DMS79 treated with DMSO at 0.1 percent for 48 hours (cell line): ENCODE measurements at places on chromosomes 3 and 15.

GRCh38 chr3:124064050-124064449 is 72.1 kb upstream of the ROPN1 start:
- DNase-seq = no peak

GRCh38 chr3:143200001-143200924 is 80.7 kb downstream of the CHST2 start:
- no peak for DNase-seq

GRCh38 chr3:171018156-171018935 is 8.2 kb downstream of the SLC2A2 start:
- no peak for DNase-seq

GRCh38 chr3:17755836-17756235 is 13.4 kb upstream of the TBC1D5 start:
- no peak for DNase-seq

GRCh38 chr15:41115652-41116115 is 396 bp downstream of the INO80 start:
- peak; percentile 5 for DNase-seq

DNA sequence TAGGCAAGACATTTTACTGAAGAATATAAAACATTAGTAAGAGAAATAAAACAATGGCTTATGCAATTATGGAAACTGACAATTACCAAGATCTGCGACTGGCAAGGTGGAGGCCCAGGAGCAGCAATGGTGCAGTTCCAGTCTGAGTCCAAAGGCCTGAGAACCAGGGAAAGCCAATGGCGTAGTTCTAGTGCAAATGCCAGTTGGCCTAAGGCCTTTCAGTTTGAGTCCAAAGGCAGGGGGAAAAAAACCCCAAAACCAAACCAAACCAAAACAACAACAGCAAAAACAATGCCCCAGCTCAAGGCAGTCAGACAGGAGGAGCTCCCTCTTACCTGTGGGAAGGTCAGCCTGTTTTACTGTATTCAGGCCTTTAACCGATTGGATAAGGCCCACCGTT is 72.6 kb downstream of the ST6GAL1 start:
- DNase-seq = no peak

DNA sequence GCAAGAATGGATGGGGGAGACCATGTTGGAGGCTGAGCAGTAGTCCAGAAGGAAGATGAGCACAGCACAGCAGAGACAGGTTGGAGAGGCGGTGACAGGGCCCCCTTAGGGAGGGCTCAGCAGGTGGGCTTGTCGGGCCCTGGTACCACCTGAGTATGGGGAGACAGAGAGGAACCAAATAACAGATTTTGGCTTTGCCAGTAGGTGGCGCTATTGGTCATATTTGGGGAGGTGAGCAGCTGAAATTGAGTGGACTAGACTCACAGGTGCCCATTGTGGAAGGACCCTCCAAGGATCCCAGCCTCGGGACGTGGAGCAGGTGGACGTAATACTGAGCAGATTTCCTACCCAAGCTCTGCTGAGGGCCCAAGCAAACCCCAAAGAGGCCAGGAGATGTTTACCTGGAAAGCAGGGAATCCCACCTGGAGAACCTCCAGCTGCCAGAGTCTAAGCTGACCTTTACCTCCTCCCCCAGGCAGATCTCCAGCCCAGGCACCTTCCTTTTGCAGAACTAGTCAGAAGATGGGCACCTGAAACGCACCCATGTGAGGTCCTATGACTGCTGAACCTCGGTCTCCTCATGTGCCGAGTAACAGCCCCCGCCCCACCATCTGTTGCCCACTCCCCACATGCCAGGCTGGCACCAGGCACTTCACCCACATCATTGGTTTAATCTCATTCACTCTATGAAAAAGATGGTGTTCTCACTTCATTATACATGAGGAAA is 24.6 kb upstream of the CORO2B start:
- DNase-seq = peak; percentile 16

DNA sequence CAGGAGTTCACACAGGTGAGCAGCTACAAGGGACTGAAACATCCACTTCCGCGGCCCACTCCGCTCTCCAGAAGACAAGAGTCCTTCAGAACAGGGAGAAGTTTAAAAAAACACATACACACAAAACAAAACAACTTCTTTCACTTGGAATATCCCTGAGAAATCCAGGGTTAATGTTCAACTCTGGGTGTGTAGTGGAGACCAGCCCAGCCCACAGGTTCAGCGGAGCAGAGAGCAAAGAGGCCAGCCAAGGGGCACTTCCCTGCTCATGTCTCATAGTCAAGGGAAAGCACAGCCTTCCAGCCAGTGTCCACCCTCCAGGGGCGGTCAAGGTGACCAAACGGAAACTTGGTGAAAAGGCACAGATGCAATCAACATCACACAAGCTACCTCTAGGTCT is 41.6 kb downstream of the WNT5A start:
- no peak for DNase-seq

DNA sequence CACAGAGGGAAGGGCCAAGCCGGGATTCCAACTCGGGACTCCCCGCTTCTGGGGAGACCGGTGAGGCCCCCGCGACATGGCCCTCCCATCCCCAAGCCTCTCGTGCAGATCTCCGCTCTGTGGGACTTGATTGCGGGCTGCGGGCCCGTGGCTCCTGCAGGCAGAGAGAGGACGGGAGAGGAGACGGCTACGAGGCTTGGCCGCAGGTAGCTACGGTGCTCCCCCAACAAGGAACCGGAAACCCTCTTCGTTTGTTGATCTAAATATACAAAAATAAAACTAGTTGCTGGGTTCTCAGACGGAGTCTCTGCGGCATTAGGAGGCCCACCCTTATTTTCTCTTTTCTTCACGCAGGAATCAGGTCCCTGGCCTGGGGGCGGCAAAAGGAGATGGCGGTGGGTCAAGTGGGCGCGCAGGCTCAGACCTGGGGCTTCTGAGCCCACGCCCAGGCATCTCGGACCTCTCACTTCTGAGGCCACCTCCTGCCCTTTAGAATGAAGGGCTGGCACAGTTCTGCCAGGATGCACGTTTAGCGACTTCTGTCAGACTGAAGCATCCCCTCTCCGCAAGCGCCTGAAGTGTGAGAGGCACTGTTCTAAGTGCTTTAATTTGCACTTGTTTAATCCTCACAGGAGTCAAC is 10.9 kb downstream of the GNB5 start:
- DNase-seq = peak; percentile 5

- DNase-seq = peak; percentile 50
Observed at GRCh38 chr3:141360888-141361598, 7.3 kb upstream of the ZBTB38 start.

DNA sequence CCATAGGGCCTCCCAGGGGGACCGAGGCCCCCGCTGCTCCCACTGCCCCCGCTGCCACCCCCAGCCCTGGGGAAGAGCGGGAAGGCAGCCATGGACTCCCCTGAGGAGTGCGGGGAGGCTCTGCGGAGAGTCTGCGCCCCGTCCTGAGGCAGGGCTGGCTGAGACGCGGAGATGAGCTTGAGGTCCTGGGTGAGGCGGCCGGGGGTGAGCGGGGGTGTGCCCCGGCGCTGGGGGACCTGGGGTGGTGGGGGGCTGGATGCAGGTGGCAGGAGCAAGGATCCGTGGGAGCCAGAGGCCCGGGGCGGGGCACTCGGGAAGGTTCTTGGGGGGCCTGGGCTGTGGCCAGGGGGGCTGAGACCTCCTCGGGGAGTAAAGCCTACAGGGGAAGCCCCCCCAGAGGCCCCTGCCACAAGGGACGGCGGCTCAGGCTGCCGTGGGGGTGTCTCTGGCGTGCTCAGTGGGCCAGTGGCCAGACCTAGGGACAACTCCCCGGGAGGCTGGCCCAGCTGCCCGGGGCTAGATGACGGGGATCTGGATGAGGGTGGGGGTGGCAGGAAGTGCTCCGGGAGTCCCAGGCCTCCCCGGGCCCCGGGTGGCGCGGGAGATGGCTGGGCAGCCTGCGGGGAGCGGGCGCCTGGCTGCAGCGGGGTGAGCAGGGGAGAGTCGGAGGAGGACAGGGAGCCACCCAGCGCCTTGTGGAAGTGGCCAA is 45.9 kb downstream of the HCN4 start:
- DNase-seq = no peak

DNA sequence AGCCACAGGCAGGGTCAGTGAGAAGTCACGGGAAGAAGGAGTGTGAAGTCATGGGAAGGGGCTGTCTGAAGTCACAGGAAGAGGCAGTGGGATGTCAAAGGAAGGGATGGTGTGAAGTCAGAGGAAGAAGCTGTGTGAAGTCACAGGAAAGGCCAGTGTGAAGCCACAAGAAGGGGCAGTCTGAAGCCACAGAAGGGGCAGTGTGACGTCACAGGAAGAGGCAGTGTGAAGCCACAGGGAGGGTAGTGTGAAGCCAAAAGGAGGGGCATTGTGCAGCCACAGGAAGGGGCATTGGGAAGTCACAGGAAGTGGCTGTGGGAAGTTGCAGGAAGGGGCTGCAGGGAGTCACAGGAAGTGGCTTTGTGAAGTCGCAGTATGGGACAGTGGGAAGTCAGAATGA is 35.1 kb downstream of the GASK1A start:
- DNase-seq = no peak

GRCh38 chr3:94069194-94069813 is 6.4 kb downstream of the NSUN3 start:
- peak; percentile 56 for DNase-seq

DNA sequence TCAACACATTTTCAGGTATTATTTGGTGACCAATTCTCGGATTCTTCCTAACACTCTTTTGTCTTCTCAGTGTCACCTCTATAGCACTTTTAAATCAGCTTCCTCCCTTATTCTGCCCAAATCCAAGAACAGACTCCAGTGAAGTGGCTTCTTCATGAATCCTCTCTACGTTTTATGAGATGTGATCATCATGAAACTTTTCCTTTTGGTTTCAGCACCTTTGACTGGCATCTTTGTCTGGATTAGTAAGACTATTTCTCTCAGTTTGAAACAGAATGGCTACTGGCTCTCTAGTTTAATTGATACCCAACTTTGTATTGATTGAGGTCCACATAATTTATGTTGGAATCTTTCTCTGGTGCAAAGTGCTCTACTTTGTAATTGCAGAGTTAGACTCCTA is 45.6 kb downstream of the CMC1 start:
- no peak for DNase-seq

- peak; percentile 3 for DNase-seq
Observed at GRCh38 chr15:40443846-40444245, 3.1 kb downstream of the BAHD1 start.

DNA sequence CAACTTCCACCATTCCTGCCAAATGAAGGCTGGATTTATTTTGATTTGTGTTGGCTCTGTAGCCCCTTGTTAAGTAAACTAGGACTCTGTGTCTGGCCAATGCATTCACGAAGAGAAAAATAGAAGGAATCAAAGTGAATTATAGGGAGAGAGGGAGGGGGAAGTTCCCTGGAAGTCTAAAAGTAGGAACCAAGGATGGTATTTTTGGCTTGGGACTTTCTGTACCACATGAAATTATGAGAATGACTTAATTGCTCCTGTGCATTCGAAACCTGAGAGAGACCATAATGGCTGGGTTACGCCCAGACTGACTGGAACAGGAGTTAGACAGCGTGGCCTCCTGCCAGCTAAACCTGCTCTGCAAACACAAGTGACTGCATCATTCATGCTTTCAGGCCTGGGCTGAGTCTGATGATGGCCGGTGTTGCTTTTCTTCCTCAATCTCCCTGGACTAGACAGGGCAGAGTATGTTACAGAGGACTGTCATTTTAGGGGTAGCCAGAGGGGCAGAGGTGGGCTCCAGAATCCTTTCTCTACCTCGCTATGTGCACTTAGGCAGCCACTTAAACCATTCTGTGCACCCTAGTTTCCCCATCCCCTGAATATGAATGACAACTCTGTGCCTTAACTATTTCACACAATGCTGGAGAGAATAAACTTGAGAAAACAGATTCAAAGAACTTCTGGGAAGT is 58.9 kb downstream of the MYO1E start:
- peak; percentile 42 for DNase-seq

DNA sequence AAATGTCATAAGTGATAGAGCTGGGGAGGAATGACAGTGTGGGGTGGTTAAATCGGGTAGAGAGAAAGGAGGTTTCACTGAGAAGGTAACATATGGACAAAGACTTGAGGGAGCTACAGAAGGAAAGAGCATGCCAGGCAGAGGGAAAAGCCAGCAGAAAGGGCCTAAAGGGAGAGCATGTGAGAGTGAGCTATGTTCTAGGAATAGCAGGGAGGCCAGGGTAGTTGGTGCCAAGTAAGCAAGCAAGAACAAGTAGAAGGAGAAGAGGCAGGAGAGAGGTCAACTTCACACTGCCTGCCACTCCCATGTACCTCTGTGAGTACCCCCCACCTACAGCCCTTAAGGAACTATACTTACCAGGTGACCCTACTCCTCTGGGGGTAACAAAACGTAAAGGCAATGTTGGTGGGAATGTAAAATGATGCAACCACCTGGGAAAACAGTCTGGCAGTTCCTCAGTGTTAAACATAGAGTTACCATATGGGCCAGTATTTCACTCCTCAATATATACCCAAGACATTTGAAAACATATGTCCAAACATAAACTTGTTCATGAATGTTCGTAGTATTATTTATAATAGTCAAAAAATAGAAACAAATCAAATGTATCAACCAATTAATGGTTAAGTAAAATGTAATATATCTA is 67.6 kb downstream of the SFMBT1 start:
- DNase-seq = no peak

GRCh38 chr15:57312318-57313133 is 63.8 kb upstream of the CGNL1 start:
- DNase-seq = no peak

- DNase-seq = no peak
Observed at GRCh38 chr15:32125595-32125994, 95.3 kb downstream of the CHRNA7 start.

DNA sequence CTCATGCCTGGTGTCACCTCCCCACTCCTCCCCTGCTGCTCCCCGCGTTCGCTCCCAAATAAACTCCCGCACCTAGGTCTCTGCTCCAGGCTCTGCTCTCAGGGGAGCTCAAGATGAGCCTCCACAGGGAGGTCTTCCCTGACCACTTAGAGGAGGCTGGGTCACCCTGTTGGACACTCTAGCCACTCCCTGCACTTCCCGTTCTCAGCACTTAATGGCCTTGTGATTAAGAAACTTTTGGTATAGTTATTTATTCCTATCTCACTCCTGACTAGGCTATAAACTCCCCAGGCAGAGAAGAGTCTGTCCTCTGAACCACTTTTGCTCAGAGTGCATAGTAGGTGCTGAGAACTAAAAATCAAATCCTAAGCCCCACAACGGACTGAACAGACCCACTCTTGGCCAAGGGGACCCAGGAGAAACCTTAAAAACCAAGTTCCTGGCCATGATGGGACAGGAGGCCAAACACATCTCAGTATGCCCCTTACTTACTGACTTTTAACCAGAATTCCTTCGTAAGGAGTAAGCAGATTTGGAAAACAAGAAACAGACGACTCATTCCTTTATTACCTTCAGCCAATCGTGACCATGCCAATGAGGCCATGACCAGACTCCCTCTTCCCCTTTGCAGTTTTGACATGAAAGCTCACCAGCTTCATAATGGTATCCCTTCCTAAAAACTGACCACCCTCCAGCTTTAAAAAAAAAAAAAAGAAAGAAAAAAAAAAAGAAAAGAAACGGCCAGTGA is 69.0 kb upstream of the HRH1 start:
- no peak for DNase-seq
